ENCODE measurements at places on chromosomes 7 and 10.

- DNase-seq = no peak
These were observed 178.6 kb downstream of the POLR1F start for GRCh38 chr7:19530261-19530660.

GRCh38 chr10:35540296-35541164, 64.6 kb upstream of the GJD4 start:
- DNase-seq = no peak

GRCh38 chr7:13115157-13115772, 427.8 kb downstream of the ARL4A start:
- DNase-seq = peak; percentile 2

DNA sequence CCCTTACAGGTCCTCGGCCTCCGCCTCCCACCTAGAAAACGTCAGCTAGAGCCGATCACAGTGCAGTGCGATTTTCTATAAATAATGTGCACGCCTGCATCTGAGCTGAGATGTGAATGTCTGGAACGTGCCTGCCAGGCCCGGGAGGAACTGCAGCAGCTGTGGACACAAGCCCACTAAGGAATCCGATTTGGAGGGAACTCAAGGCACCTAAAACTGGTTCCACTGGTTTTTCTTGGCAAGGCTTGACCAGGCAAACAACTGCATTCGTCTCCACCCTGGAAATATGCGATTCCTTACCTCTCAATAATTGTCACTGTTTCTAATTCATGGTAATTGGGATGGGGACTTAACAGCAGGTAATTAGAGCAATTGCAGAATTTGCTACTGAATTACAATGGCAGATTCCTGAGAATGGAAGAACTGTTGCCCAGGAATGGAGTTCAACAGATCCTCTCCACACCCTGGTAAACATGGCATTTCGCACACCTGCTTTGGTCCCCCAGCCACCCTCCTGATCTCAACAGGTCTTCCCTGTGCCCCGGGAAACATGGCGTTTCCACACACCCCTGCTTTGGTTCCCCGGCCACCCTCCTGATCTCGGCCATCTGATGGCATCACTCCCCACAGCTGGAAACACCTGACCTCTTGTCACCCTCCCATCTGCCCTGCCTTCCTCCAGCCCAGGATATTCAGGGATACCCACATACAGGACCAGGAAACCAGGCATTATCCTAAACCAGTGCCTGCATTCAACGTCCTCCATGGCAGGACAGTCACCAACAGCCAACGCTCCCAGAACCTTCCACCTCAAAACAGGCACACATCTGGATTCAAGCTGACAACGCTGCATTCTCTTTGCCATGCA, 76.0 kb downstream of the DIP2C start:
- no peak for DNase-seq

DNA sequence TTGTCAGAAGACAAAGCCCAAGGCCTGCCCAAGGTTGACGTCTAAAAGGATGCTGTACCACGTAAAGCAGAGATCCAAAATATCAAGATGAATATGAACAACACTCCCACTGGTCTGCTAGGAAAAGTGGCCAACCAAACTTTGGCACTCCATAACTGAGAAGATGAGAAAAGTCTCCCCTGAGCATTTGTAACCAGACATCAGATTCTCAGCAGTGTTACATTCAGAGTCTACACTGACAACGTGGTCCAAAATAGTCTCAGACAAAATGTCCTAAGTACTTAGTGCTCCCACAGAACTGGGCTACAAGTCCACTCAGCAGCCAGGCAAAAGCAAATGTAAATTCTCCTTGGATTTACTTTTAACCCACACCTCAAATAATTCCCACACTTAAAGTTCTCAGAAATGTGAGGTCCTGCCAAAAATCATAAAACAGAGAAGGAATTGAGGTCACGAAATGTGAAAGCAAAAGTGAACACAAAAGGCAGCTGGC, 185.1 kb upstream of the NOBOX start:
- no peak for DNase-seq

- peak; percentile 9 for DNase-seq
These were observed 264.0 kb downstream of the INHBA start for GRCh38 chr7:41438705-41439514.

GRCh38 chr10:19097151-19097550, 48.5 kb downstream of the MALRD1 start:
- DNase-seq = no peak

GRCh38 chr10:45627412-45628048, 45.0 kb downstream of the ZFAND4 start:
- no peak for DNase-seq

DNA sequence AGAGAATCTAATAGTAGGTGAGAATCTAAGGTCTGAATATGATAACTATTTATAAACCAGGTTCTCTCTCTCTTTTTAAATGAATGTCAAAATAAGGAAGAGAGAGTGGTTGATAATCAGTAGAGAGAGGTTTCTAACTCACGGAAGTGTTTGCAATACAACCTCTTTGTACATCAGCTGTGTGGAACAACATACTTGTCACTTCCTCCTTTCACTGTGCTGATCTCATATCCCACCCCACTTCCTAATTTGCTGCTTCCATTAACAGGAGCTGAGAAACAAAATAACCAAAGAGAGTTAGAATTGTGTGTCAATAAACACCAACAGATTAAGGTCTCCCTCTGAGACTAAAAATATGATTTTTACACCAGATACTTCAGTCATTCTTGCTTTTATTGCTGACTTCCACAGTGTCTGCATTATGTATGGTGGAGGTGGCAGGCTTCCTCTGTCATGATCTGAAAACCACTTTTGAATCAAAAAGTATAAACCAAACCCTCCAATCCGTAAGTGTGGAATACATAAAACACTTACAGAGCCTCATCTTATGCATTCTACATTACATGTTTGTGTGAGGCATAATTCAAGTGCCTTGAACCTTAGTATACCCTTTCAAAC, 25.0 kb downstream of the CACUL1 start:
- DNase-seq = no peak

- no peak for DNase-seq
These were observed 125.5 kb downstream of the CLEC2L start for GRCh38 chr7:139648941-139649425.

GRCh38 chr7:140304191-140304799, 94.0 kb downstream of the SLC37A3 start:
- DNase-seq = no peak

- DNase-seq = no peak
These were observed 65.3 kb upstream of the CAMK2B start for GRCh38 chr7:44390701-44391100.

- DNase-seq = peak; percentile 85
These were observed 95.1 kb upstream of the DIP2C start for GRCh38 chr10:784403-785088.

- DNase-seq = peak; percentile 80
These were observed at the start of gene GSDME for GRCh38 chr7:24757353-24758275. TSS of gene GSDME (minus strand) at chr7:24757464. CDS start at chr7:24749774, 7,690 bp downstream.

- no peak for DNase-seq
These were observed 395.0 kb downstream of the ZWINT start for GRCh38 chr10:55966101-55966500.

GRCh38 chr7:123811056-123811455, 33.9 kb upstream of the HYAL4 start:
- peak; percentile 4 for DNase-seq
